ENCODE measurements at places on chromosomes 2 and 18. TPM values are rescaled to one million over a fixed set of nuclear protein-coding genes. Genes with fewer than 3 reads are reported as not detected.

Gene CHRND
- total RNA-seq, result not detected

DNA sequence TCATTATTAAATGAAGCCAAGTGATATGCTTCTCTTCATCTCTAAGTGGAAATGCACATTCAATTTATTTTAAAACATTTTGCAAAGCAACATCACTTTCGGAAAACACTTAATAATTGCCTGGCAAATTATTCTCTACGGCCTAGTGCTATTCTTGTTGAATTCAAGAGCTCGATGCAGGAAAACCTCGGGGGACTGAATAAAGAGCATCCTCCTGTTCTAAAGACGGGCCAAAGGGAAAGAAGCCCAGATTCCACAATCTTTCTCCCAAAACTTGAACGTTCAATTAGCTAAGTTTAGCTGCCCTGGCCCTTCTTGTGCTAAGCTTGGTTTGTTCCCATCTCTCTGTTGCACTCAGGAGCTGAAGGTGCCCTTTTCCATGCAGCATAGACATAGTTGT lies 23.2 kb upstream of the SEH1L start:
- H3K4me3 ChIP-seq, result no peak overlapping the region
- H3K4me1 ChIP-seq, result no peaks in the 10 kb centered on the region
- no peaks in the 10 kb centered on the region for H3K36me3 ChIP-seq

Gene THSD7B
- 10.3 TPM for total RNA-seq

Gene FOXD4L1
- total RNA-seq, result 0.48 TPM

Gene CHN1
- total RNA-seq, result 50.3 TPM

- H3K27me3 ChIP-seq, result no peaks in the 10 kb centered on the region
- H3K4me1 ChIP-seq, result peaks cover 8% of the 10 kb centered on the region
Measured at GRCh38 chr2:96553176-96553956, 16.8 kb downstream of the ARID5A start.

Gene NPHP1
- total RNA-seq, result 14.3 TPM

DNA sequence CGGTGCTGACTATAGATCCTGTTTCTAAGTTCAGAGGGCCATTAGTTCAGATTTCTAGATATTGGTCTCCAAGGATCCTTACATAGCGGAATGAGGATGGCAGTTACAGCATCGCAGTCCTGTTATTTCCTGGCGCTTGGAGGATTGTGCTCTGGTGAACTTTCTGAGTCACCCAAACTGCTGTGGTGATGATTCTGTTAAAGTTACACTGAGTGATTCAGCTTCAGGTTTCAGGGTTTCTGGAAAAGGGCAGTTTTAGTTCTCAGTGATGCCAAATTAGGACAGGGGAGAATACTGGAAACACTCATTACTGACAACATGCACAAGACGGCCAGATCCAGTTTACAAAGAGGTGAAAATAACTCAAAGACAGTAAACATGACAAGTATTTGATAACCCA lies 52.1 kb upstream of the ANKRD62 start:
- no peak overlapping the region for H3K27ac ChIP-seq
- peaks cover 34% of the 10 kb centered on the region for H3K27me3 ChIP-seq
- no peak overlapping the region for H3K4me3 ChIP-seq
- H3K36me3 ChIP-seq, result no peaks in the 10 kb centered on the region
- no peaks in the 10 kb centered on the region for H3K4me1 ChIP-seq

DNA sequence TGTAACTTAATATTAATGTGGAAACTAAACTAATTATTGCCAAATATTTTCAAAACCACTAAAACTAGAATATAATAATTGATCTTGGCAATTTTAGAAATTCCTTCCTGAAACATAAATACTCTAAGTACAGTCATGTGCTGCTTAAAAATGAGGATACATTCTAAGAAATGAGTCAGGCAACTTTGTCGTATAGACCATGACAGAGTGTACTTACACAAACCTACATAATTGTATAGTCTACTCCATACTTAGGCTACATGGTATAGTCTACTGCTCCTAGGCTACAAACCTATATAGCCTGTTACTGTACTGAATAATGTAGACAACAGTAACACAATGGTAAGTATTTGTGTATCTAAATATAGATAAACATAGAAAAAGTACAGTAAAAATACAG lies 27.6 kb downstream of the FEZ2 start:
- H3K4me3 ChIP-seq, result no peak overlapping the region
- H3K4me1 ChIP-seq, result peaks cover 16% of the 10 kb centered on the region
- H3K27ac ChIP-seq, result no peak overlapping the region
- peaks cover 33% of the 10 kb centered on the region for H3K36me3 ChIP-seq
- DNase-seq, result no peak
- H3K27me3 ChIP-seq, result no peaks in the 10 kb centered on the region

Gene NYAP2
- total RNA-seq, result not detected

Gene CREG2
- 0.65 TPM for total RNA-seq

- H3K27me3 ChIP-seq, result peaks cover 6% of the 10 kb centered on the region
- H3K27ac ChIP-seq, result no peak overlapping the region
- no peak for DNase-seq
Measured at GRCh38 chr18:845152-845819, 33.2 kb upstream of the YES1 start.

DNA sequence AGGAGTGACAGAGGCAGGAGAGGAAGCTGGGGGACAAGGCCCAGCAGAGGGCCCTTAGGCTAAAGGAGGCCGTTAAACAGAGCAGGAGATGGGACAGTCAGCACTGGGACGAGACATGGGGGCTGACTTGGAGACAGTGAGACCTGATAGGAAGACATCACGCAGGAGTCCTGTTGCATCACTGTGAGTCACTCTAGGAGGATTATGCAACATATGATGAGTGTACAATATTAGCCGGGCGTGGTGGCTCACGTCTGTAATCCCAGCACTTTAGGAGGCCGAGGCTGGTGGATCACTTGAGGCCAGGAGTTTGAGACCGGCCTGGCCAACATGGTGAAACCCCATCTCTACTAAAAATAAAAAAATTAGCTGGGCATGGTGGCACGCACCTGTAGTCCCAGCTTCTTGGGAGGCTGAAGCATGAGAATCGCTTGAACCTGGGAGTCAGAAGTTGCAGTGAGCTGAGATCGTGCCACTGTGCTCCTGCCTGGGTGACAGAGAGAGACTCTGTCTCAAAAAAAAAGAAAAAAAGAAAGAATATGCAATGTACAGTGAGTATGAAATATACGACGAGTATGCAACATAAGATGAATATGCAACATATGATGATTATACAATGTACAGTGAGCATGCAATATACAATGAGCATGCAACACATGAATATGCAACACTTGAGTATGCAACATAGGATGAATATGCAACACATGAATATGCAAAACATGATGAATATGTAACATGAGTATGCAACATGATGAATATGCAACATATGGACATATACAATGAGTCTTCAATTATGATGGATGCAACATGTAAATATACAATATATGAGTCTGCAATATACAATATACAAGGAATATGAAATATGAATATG lies 83.3 kb upstream of the ID2 start:
- H3K36me3 ChIP-seq, result no peaks in the 10 kb centered on the region
- H3K4me3 ChIP-seq, result no peak overlapping the region
- no peaks in the 10 kb centered on the region for H3K27me3 ChIP-seq
- no peak for DNase-seq
- H3K27ac ChIP-seq, result no peak overlapping the region
- H3K4me1 ChIP-seq, result peaks cover 11% of the 10 kb centered on the region

Gene PRKAG3
- total RNA-seq, result not detected

Gene PCARE
- total RNA-seq, result not detected

- H3K27ac ChIP-seq, result no peak overlapping the region
- no peak for DNase-seq
- H3K4me1 ChIP-seq, result peaks cover 6% of the 10 kb centered on the region
- no peaks in the 10 kb centered on the region for H3K36me3 ChIP-seq
- no peaks in the 10 kb centered on the region for H3K27me3 ChIP-seq
Measured at GRCh38 chr2:12672711-12673315, 43.9 kb upstream of the TRIB2 start.

Gene TEX44
- not detected for total RNA-seq

- H3K4me3 ChIP-seq, result no peak overlapping the region
- H3K4me1 ChIP-seq, result no peaks in the 10 kb centered on the region
- H3K36me3 ChIP-seq, result no peaks in the 10 kb centered on the region
- DNase-seq, result no peak
- H3K27me3 ChIP-seq, result peaks cover 6% of the 10 kb centered on the region
Measured at GRCh38 chr2:162017233-162017632, 56.8 kb downstream of the DPP4 start.

DNA sequence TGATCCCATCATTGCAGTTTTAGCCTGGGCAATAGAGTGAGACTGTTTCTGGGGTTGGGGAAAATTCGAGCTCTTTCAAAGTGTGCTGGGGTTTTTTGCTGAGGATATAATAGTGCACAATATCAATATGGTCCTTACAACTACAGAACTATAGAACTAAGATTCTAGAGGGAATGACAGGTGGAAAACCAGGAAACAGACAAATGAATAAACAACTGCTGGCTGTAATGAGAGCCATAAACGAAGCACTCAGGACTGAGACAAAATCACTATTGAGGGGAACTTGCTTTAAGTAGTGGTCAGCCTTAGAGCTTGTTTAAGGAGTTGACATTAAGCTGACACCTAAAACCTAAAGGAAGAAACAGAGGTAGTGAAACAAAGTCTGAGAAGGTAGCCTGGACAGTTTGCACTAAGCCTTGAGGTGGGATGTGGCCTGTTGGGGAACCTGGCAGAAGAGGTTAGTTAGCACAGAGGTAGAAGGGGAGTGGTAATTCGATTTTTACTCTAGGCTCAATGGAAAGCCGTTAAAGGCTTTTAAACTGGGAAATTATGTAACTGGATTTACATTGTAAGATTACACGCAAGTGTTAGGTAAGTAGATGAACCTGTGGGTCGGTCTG lies 33.8 kb downstream of the LCLAT1 start:
- H3K4me1 ChIP-seq, result peaks cover 13% of the 10 kb centered on the region
- no peak for DNase-seq
- H3K27me3 ChIP-seq, result no peaks in the 10 kb centered on the region
- H3K27ac ChIP-seq, result peak overlapping the region; percentile 70
- no peak overlapping the region for H3K4me3 ChIP-seq
- peaks cover 1% of the 10 kb centered on the region for H3K36me3 ChIP-seq

Measured in progenitor cell of endocrine pancreas (in vitro differentiated cells).